ENCODE measurements at places on chromosomes 13 and 19.

- H3K36me3 ChIP-seq, result no peaks in the 10 kb centered on the region
- H3K27me3 ChIP-seq, result no peaks in the 10 kb centered on the region
- peaks cover 28% of the 10 kb centered on the region for H3K4me1 ChIP-seq
- H3K27ac ChIP-seq, result no peak overlapping the region
Measured at GRCh38 chr13:26561651-26562511, 4.4 kb downstream of the WASF3 start.

- H3K4me3 ChIP-seq, result no peak overlapping the region
- no peak for DNase-seq
Measured at GRCh38 chr19:56917998-56918397, 77.5 kb upstream of the PEG3 start.

GRCh38 chr13:41952749-41953148, 8.2 kb downstream of the VWA8 start:
- no peaks in the 10 kb centered on the region for H3K27me3 ChIP-seq
- DNase-seq, result no peak
- no peak overlapping the region for H3K27ac ChIP-seq

DNA sequence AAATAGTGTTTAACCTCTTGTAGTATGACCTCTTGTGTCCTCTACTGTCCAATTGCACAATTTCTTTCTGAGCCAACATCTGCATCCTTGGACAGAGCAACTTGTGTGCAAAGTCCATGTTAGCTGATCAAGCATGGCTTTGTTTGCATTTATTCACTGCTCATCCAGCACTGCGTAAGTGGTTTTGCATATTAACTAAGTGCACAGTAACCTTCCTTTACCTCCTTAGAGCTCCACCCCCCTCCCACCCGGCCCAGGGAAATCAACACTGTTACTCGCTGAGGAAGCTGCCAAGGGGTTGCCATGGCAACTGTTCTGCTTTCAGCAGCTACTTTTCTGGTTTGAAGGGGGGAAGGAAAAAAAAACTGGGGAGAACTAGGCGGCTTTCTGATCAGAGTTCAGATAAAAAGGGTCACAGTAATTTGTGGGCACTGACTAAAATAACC, 153.5 kb upstream of the KLF12 start:
- DNase-seq, result peak; percentile 69
- H3K27me3 ChIP-seq, result no peaks in the 10 kb centered on the region
- peaks cover 4% of the 10 kb centered on the region for H3K4me1 ChIP-seq
- H3K27ac ChIP-seq, result no peak overlapping the region

- no peaks in the 10 kb centered on the region for H3K27me3 ChIP-seq
- peak within 1 kb of the TSS; percentile 23 for H3K4me3 ChIP-seq
- H3K4me1 ChIP-seq, result peaks cover 3% of the 10 kb centered on the region
- DNase-seq, result peak; percentile 72
- peak within 1 kb of the TSS; percentile 86 for H3K27ac ChIP-seq
Measured at GRCh38 chr13:41019011-41019487, at the start of gene ELF1. ELF1 (minus strand) TSS chr13:41019316; CDS start chr13:40982054, 37,262 bp downstream.

- DNase-seq, result peak; percentile 86
- peak overlapping the region; percentile 37 for H3K27ac ChIP-seq
- no peaks in the 10 kb centered on the region for H3K36me3 ChIP-seq
Measured at GRCh38 chr13:114174529-114174961, 4.5 kb upstream of the CFAP97D2 start.

- H3K36me3 ChIP-seq, result peaks cover 28% of the 10 kb centered on the region
- no peaks in the 10 kb centered on the region for H3K27me3 ChIP-seq
Measured at GRCh38 chr19:49489601-49490167, 2.3 kb downstream of the RPL13A start.

DNA sequence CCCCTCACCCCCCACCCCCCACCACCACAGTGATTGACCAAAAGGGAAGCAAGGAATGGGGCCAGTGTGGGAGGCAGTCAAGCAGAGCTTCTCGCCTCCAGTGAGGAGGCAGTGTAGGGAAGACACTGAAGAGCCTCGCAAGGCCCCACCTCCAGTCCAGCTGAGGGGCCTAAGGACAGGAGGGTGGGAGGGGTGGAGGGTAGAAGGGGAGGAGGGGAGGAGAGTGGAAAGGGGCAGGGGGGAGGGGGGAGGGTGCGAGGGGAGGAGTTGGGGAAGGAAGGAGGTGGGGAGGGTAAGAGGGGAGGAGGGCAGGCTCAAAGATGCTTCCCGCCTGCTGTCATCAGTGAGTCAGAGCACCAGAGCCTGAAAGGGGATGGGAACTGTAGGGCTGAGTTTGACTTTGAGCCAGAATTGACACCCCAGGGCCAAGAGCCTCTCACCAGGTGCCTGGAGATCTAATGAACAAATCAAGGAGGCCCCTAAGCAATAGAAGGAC, 786.2 kb downstream of the UQCRFS1 start:
- H3K36me3 ChIP-seq, result no peaks in the 10 kb centered on the region
- no peaks in the 10 kb centered on the region for H3K27me3 ChIP-seq
- no peak for DNase-seq
- no peak overlapping the region for H3K27ac ChIP-seq
- no peaks in the 10 kb centered on the region for H3K4me1 ChIP-seq
- H3K4me3 ChIP-seq, result no peak overlapping the region

DNA sequence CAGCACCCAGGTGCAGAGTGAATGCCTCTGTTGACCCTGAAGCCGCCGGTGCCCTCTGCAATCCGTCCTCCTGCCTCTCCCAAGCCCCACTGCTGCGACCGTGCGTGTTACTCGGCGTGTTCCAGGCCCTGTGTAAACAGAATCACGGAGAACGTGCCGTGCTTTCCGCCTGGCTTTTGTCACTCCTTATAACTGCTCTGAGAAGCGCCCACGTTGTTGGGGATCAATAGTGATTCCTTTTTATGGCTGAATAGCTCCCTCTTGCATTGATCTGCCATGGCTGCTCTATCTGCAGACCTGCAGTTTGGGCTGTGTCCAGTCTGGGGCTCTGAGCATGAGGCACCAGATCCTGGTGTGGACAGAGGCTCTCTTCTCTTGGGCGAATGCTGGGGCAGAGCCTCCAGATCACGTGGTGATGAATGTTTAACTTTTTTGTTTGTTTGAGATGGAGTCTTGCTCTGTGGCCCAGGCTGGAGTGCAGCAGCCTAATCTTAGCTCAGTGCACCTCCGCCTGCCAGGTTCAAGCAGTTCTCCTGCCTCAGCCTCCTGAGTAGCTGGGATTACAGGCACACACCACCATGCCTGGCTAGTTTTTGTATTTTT, 15.8 kb downstream of the ADPRHL1 start:
- no peak overlapping the region for H3K27ac ChIP-seq
- no peak overlapping the region for H3K4me3 ChIP-seq
- no peak for DNase-seq
- no peaks in the 10 kb centered on the region for H3K4me1 ChIP-seq
- H3K27me3 ChIP-seq, result no peaks in the 10 kb centered on the region
- H3K36me3 ChIP-seq, result no peaks in the 10 kb centered on the region

DNA sequence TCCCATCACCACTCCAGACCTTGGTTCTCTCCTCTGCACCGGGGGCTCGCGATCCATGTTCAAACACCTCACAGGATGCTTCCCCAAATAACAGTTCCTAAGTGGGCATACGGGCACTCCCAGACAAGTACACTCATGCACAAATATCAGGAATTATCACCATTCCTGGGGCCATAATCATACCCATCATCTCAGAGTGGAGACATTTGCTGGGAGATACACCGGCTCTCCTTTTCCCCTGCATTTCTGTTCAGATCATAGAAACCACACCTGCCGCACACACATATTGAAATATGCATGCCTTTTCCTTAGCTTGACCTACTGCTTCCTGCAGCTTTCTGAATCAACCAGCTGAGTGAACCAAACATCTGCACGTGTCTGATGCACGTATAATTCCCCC, 33.9 kb upstream of the MBNL2 start:
- no peak for DNase-seq
- no peaks in the 10 kb centered on the region for H3K36me3 ChIP-seq
- no peaks in the 10 kb centered on the region for H3K27me3 ChIP-seq

Data from endothelial cell of umbilical vein (primary cell).